ENCODE measurements at places on chromosomes 11 and 22.

GRCh38 chr11:12375720-12376119 is 1.7 kb upstream of the PARVA start:
- DNase-seq: no peak

GRCh38 chr11:122804161-122804560 is 34.1 kb upstream of the CRTAM start:
- no peak for DNase-seq

- DNase-seq: no peak
These were observed 12.3 kb upstream of the NXPE4 start for GRCh38 chr11:114607753-114608459.

DNA sequence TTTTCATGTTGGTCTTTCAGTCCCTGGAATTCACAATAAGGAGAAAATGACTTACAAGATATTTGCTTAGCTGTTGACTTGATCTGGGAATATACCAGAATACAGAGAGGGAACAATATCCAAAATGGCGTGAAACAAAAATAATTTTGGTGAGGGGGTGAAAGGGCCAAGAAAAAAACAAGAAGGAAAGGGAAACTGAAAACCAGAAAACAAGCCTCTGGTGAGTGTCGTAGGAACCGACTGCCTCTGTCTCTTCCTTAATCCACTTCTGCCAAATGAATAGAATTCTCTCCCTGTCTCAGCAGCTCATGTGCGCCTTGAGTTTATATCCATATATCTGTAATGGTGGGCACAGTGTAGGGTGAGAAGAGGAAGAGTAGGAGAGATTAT is 367.6 kb downstream of the ETS1 start:
- no peak for DNase-seq

DNA sequence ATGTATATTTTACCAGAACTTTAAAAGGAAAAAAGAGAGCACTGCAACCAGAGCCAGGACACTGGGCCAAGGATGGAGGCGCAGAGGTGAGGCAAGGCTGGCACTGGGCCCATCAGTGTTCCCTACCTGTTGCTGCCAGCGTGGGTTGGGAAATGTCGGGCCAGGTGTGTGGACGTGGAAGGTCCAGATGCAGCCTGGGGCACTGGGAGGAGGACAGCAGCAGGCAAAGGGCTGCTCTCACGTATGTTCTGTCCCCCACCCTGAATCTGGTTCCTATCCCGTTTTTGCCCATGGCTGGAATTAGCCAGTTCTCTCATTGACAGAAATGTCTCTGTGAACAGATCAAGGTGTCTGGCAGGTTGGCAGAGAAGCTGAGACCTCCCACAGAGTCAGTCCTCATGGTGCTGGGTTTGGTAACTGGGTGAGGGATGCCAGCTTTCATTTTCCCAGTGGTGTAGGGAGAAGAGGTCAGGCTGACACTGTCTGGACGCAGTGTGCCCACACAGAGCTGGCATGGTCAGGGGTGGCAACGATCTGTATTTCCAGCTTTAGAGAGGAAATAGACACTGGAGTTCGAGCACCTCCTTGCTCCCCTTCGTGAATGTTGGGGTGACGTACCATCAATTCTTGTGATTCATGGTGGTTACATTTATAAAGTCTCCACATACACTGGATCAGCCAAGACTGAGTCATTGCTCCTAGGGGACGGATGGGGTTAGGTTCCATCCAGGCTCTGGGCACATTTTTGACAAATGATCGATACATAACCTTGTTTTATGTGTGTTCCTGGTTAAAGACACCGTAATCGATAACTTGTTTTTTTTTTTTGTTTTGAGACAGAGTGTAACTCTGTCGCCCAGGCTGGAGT is 4.3 kb upstream of the PNPLA3 start:
- DNase-seq: no peak

GRCh38 chr11:14746857-14747395 is 103.3 kb downstream of the PDE3B start:
- DNase-seq: no peak

DNA sequence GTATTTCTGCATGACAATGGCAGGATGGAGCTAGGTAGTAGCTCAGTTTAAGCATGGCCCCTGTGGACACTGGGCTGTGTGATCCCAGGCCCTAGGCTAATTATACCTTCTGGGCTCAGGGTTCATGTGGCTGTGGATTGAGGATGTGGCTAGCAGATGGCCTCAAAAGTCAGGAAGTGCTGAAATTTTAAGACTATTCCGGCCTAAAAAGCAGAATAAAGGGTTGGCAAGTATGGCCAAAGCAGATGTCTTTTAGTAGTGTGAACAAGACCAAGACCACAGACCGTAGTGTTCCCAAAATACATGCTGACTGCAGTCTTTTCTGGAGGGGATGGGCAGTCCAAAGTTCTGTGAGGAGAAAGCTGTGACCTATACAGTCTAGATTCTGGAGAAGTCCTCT is 115.7 kb upstream of the RAG2 start:
- DNase-seq: no peak

DNA sequence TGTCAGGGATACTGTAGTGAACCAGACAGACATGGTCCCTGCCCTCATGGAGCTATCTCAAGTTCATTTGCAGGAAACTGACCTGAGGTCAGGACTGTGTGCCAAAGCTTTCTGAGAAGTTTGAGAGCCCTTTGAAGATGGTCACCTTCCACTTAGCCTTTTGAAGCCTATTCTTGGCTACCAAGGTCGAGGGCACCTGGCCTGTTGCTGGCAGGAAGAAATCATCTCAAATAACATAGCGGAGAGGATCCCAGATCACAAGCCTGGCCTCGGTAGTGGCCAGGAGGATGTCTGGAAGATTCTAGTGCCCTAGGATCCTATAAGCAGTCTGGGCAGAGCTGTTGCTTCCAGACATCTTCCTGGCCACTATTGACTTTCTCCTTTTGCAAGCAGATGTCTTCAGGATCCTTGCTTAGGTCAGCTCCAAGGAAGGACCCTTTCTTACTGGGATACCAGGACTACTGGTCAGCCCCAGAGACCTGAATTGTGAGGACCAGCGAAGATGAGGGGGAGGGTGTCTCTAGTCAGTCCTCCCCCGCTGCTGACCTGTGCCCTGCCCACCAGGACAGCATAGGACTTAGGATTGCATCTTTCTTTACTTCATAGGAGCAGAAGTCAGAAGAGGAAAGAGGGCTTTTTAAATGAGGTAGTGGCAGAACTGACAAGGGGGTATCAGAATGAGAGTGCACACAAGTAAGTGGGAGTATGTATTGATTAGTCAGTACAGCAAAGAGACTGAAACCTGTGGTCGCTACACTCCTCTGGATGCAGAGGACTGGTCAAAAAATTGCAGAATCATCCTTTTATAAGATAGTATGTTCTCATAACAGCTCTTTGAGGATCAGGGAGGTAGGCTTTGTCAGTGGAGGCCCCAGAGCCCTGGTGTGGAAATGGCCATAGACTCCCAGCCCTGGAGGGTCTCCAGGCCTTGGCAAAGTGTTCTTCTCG is 94.8 kb downstream of the TEAD1 start:
- DNase-seq: no peak

DNA sequence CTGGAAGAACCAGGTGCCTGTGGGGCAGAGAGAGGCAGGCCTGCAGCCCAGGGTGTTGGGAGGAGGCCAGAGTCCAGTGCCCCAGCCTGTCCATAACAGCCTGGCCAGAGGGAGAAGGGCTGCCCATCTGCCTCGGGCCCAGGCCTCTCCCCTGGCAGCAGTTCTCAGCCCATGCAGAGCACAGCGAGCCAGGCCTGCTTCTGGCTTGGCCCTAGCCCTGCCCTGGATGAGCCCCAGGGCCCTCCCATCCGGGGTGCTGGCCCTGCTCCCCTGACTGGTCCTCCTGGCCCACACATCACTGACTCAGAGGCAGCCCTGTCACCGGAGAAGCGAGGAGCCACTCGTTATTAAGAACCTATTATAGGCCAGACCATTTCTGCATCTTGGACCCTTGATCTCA is 19.7 kb upstream of the MYRF start:
- DNase-seq: no peak

DNA sequence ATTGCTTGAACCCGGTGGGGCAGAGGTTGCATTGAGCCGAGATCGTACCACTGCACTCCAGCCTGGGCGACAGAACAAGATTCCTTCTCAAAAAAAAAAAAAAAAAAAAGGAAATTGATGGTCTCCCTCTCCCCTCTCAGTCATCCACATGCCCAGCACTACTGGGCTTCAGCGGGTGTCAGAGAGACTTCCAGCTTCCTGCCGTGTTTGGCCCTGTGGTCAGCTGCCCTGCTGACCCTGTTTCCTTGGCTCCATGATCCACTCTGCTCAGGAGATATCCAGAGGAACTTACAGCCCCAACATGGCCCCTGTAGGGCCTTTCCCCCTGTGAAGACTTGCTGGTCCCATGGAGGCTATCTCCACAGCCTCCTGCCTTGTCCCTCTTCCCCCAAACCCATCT is 6.1 kb upstream of the PNPLA3 start:
- no peak for DNase-seq

DNA sequence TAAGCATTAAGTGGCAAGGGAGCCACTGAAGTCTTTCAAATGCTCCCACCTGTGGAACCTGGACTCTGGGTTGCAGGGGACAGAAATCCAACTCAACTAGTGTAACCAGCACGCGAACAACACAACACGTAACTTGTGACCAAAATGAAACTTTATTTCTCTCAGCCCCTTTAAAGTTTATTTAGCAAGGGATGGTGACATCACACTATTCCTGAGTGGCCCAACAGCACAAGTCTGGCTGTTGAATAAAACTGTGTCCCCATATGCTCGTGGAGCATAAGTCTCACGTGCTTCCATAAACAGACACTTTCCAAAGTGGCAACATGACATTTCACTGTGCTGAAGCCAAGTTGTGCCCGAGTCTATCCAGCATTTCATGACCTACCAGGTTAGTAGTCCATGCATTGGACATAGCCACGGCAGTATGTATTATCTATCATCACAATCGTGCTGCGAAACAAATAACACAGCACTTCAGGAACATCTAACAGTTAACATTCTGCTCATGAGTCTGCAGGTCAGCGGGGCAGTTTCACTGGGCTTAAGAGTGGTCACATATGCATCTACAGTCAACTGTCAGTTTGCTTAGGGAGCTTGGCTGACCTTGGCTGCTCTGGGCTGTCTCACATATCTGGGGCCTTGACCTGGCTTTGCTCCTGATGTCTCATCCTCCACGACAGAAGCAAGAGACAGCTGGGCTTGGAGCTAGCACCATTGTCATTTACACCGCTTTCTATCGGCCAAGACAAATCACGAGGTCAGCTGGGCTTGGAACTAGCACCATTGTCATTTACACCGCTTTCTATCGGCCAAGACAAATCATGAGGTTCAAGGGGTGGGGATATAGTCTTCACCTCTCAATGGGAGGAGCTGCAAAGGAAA is 35.0 kb upstream of the LMO2 start:
- DNase-seq: no peak

Measured in central memory CD8-positive, alpha-beta T cell (primary cell).